ENCODE measurements at places on chromosomes 16 and 17.

GRCh38 chr17:32297424-32297823 lies 31.8 kb downstream of the RHBDL3 start:
- no peak for DNase-seq

- DNase-seq: no peak
These were observed at the start of gene CCDC102A for GRCh38 chr16:57536306-57537193. Gene CCDC102A (minus strand): TSS chr16:57536571. CDS start chr16:57529177, 7,394 bp downstream.

GRCh38 chr17:9044772-9045463 lies 23.6 kb downstream of the NTN1 start:
- DNase-seq: no peak

GRCh38 chr17:40035162-40035559 lies 19.0 kb downstream of the MED24 start:
- no peak for DNase-seq

- DNase-seq: no peak
These were observed 39.1 kb downstream of the HOXB1 start for GRCh38 chr17:48491527-48492273.

DNA sequence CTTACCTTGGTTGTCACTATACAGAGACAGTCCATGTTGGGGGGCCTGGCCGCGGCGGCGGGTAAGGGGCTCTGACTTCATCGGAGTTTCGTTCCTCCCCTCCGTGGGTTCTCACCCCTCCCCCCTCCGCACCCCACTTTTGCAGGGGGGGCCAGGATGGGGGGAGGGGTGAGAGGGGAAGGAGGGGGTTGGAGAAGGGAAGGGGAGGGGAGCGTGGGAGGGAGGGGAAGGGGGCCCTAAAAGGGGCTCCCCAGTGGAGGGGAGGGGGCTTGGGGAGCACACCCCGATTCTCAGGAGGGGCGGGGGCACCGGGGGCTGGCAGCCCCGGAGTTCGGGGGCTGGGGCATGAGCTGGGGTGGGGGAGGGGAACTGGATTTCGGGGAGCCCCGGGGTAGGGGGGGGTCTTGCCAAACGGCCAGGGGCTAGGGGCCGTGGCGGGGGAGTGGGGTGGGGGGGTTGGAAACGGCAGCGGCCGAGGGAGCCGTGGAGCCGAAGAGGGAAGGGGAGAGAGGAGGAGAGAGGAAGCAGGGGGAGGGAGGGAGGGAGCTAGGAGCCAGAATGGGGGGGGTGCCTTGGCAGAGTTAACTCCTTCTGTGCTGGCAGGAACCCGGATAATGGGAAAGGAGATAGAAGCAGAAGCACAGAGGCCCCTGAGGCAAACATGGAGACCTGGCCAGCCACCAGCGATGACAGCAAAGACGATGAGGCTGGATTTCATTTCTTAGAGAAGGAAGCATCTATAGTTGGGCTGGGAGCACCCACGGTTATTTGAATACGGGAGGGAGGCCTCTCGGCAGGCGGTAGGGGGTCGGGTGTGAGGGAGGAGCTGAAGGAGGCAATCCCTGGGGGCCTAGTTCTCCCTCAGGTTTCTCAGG lies 2.3 kb downstream of the DLG4 start:
- DNase-seq: no peak

DNA sequence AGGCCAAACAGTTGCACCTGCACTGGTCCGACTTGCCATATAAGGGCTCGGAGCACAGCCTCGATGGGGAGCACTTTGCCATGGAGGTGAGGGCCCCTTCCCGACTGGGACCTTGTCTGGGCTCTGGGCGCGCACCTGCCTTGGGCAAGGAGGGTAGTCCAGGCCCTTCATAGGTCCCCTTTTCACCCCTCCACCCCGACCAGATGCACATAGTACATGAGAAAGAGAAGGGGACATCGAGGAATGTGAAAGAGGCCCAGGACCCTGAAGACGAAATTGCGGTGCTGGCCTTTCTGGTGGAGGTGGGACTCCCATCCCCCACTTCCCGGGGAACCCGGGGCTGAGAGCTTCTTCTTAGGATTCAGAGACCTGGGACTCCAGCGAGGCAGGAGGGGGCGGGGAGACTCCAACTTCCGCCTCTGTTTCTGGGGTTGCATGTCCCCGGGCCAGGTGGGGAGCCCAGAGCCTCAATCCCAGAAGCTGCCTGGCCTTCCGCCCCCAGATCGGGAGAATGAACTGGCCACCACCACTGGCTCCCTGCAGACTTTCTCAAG lies 7.8 kb downstream of the CA4 start:
- no peak for DNase-seq

GRCh38 chr16:52066962-52067361 lies 480.0 kb downstream of the TOX3 start:
- no peak for DNase-seq

DNA sequence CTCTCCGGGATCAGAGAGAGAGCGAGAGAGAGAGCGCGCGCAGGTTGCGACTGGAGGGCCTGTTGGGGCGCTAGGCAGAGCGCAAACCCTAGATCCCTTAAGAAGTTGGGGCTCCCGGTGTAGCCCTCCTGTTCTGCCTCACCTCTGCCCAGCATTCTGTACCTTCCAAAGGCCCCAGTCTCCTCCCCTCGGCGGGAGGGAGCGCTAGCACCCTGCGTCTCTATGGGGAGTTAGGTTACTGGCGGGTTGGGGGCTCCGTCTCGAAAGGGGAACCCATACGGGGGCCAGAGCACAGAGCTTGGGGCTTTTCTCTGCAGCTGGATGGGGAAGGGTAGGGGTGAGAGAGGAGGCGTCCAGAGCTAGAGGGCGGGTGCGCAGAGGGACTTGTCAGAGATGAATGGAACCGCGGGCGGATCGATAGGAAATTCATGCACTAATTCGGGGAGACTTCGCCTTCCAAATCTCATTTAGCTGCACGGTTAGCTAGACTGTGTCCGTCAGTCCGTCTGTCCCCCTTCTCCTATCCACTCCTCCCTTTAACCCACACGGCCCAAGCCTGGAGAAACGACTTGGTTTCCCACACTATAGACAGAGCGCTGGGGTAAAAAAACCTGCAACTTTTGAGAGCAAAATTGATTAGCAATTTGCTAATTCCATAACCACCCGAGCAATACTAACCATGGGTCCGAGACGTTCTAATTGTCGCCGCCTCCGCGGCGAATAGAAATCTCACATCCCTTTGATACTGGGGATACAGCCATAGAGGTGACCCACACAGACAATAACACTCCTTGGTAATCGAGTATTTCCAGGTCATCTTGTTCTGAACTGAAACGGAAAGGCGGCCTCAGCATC lies 693 bp upstream of the HOXB4 start:
- DNase-seq: no peak

- no peak for DNase-seq
These were observed 15.4 kb downstream of the REXO5 start for GRCh38 chr16:20821682-20822081.

DNA sequence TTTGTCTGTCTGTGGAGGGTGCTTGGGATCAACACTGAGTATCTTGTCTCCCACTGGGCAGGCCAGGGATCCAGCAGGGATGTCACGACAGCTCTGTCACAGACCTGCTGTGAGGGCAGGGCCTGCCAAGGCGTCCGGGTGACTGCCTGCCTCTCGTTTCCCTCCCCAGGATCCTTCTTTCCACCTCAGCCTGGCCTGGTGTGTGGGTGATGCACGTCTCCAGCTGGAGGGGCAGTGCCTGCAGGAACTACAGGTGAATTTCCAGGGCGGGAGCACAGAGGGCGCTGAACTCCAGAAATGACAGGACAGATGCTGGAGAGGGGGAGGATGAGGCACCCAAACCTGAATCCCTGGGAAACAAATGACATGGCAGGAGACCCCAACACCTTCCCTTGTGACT lies 6.8 kb upstream of the MMP15 start:
- no peak for DNase-seq

DNA sequence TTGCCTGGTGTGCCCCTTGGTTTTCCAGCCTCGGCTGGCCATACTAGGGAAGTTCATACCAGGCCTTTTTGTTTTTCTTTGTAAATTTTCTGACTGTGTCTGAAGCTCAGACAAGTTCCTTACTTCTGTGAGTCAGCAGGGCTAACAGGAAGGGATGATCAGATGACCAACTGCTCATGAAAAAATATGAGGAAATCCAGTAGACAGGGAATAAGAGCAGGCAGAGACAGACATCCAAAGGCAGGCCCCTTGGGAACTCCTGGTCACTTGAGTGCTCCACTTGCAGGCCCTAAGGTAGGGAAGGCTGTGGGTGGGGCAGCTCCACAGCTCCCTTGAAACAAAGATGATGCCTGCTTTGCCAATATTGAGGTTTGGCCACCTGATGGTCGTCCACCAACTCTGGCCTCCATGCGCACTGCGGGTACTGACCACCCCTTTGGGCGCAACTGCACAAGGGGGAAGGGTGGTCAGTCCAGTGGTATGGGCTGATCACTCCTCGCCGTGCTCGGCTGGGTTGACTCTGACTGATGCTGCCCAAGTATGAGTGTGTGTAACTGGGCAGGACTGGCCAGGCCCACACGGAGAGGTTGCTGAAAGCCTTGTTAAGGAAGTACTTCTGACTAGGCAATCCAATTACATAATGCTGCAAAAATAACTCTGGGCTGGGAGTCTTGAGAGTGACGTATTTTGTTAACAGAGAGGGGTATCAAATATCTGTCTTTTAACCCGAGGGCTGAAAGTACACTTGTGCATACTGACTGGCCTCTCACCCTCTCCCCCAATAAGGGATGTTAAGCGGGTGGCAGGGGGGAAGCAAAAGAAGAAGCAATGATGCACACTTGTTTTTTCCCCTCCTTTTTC lies 20.8 kb upstream of the ZFHX3 start:
- DNase-seq: no peak

DNA sequence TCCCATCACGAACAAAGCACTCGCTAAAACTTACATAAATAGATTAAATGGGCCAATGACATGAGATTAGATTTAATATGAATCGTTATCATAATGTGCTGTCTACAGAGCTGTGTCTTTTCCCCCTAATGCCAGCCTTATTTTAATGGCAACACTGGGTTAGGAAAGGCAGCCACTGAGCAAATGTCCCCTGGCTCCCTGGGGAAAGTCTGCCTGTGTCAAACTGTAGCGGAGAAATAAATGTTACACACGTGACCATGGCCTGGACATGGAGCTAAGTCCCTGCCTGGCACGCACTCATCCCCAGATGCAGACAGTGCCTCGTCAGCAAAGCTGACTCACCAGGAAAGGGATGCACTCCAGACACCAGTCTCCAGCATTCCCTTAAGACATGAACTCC lies 61.3 kb upstream of the SDK2 start:
- DNase-seq: no peak

GRCh38 chr17:83099570-83100181 lies 20.3 kb downstream of the METRNL start:
- DNase-seq: no peak

DNA sequence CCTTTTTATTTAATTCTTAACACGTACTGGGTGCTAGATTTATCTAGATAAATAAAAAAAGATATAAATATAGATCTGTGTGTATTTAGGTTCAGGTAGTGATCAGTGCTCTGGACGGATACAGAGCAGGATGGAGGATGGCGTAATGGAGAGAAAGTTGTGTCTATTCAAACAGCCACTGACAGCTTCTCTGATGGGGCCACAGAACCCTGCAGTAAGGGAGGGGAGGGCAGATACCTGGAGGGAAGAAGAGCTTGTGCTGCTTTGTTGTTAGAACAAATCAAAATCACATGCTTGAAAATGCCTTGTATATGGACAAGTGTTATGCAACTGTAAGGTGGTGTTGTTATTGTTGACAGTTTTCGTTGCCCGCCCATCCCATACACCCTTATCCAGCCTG lies 170.2 kb downstream of the UTP18 start:
- DNase-seq: no peak

GRCh38 chr17:38891441-38891840 lies 21.6 kb downstream of the LASP1 start:
- DNase-seq: no peak

GRCh38 chr16:71203631-71204030 lies 26.9 kb downstream of the HYDIN start:
- DNase-seq: no peak

DNA sequence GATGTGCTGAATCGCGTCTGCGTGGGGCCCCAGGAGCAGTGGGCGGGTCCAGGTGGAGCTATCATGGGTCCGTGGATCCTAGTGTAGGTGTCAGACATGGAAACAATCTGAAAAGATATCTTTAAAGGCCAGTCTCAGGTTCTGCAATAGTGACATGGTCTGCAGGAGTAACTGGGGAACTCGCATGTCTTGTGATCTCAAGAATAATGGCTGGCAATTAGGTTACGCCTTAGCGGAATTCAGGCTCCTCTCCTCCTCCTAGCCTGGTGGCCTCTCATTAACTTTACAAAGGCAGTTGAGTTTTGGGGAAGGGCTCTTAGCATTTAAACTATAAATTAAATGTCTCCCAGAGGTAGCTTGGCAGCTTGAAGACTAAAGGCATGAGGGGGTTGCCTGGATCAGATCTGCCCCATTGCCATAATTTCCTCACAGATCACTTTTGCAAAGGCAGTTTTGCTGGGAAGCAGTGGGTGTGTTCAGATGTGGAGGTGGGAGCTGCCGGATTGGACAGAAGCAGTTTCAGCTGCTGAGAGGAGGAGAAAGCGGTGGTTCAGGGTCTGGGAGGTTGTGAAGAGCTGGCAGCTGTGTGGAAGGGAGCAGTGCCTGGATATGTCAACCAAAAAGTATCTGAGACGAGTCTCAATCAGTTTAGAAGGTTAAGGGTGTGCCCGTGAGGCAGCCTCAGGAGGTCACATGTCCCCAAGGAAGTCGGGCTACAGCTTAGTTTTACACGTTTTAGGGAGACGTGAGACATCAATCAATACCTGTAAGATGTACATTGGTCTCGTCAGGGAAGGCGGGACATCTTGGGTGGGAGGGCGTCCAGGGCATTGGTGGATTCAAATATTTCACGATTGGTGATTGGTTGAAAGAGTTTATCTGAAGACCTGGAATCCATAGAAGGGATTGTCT lies 2.7 kb downstream of the TBCD start:
- no peak for DNase-seq

DNA sequence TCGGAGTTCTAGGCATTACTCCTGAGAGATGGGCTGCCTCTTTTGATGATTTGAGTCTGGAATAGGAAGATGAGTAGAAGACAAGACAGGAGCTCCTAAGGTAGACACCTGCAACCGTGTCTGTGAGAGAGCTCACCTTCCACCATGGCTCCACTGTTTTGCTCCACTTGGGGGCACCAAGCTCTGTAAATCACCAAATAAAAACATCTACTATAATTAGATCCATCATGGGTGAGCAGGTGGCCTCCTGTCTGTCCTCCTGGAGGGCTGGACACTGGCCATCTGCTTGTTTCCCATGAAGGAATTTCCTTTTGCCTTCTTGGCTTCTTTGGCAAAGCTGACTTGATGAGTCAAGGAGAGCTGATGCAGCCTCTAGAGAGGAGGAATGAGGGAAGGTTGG lies 179.0 kb downstream of the HAPSTR1 start:
- DNase-seq: no peak

DNA sequence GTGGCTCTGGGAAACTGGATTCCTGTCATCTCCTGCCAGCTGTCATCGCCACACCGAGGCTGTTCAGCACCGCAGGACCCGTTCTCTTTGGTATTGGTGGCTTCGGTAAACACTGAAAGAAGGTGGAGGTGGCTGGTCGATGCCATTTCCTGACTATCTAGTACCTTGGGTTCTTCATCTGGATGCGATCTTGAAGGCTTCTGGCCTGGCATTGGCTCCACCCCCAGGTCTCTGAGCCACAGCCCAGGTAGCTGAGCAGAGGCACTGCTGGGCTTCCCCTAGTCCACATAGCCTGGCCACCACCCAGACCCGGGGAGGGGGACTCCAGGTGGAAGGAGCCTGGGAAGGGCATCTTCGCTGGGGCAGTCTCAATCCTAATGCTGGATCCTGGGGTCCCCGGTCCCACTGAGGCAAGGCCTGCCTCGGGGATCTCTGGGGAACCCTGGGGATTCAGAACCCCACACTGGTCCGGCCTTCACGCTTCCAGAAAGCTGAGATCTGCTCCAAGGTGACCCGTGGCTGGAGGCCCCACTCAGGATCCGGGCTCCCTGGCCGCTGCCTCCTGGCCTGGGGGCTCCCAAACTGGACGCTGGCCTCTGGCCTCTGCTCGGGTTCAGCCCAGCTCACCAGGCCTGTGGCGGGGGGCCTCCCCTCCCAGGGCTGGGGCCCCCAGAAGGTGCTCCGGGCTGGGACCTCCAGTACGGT lies 1.8 kb downstream of the C16orf54 start:
- DNase-seq: no peak

All from stimulated activated CD4-positive, alpha-beta T cell treated with anti-CD3 and anti-CD28 coated beads, Interleukin-1b, Interleukin-23, amount 100 ng/mL, for 1 hour (primary cell).